ENCODE measurements at places on chromosomes 1 and 21.

DNA sequence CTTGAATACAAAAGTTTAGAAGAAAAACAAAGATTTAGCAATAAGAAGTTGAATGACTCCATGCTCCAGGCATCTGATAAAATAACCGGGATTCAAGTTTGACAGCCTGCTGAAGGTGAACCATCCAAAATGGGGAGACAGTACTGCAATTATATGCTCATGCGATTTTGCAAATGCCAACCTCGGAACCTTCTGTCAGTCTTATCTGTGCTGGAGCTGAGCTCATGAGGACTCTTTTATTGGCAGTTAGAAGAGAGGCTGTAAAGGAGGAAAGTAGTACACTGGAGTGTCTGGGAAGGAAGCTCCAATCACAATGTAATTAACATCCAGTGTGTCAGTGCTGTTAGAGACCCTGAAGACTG is 170.0 kb downstream of the GALNT2 start:
- no peak for DNase-seq

- DNase-seq: no peak
Measured at GRCh38 chr21:37139154-37139553, 66.1 kb downstream of the TTC3 start.

GRCh38 chr1:167704715-167705114 is 17.1 kb upstream of the MPZL1 start:
- no peak for DNase-seq

DNA sequence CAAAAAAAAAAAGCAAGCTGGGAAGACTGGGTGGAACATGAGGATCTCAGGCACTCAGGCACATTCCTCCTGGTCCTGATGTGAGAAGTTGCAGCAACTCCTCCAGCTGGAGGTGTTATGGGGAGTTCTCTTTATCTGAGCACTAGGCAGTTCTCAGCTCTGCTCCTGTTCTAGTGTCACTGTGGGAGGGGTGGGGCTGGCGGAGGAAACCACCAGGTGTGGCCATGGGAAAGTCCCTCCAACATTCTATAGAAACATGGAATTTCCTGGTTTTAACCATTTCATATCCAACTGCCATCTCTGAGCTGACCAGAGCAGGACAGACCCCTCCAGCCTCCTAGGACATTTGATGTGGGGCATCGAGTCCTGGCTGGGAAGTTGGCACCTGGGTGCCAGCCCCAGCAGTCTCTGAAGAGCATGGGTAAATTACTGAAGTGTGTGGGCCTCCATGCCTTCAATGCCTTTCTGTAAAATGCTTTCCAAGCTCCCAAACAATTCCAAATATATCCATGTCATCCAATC is 804 bp upstream of the IKBKE start:
- DNase-seq: no peak

DNA sequence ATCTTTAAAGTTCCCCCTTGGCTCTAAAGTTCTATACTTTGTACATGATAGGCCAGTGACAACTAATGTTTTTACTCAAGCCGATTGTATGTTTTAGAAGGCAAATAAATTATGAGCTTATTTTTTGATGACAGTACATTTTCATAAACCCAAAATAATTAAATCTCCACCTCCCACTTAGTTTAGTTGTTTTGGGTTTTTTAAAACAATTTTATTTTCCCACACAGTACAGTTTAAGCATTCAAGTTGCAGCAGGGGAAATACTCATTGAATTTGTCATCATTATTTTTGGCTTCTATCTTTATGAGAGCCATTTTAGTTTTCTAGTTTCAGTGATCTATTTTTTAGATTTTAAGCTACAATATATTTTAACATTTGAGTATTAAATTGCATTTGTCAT is 93.6 kb downstream of the OLFML2B start:
- no peak for DNase-seq

- no peak for DNase-seq
Measured at GRCh38 chr1:218646288-218646687, 301.2 kb downstream of the TGFB2 start.

Measured in stimulated activated CD8-positive, alpha-beta memory T cell treated with anti-CD3 and anti-CD28 coated beads, Interleukin-15, amount 100 ng/mL, for 48 hours (primary cell).